ENCODE measurements at places on chromosomes 12 and 14.

DNA sequence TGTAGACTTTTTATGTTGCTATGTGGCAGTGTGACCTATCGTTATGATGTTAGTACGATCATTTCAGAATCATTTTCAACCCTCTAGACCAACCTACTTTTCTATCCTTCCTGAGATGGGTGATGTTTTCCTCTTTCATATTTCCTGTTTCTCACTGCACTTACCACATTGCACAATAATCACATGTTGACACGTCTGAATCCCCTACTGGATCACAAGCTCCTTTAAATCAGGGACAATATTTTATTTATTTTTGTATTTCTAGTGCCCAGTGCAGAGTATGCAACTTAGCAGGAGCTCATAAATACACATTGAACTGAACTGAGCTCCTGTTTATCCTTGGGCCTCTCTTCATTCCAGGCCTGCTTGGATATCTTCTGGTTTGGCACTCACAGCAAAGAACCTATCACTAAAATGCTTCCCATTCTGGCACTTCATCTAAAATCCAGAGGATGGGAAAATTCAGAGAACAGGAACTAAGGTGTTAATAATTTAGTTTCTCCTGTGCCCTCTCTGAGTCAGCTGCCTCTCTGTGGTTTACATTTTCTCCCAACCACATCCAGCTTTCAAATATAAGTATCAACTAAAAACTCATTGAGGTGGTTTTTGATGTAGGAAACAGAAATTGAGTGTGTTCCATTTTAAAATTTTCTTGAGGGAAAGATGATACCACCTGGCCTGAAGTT lies 69.4 kb upstream of the DYRK2 start:
- no peak for DNase-seq

GRCh38 chr12:49322367-49322707 lies 718 bp upstream of the TROAP start:
- no peak for DNase-seq

DNA sequence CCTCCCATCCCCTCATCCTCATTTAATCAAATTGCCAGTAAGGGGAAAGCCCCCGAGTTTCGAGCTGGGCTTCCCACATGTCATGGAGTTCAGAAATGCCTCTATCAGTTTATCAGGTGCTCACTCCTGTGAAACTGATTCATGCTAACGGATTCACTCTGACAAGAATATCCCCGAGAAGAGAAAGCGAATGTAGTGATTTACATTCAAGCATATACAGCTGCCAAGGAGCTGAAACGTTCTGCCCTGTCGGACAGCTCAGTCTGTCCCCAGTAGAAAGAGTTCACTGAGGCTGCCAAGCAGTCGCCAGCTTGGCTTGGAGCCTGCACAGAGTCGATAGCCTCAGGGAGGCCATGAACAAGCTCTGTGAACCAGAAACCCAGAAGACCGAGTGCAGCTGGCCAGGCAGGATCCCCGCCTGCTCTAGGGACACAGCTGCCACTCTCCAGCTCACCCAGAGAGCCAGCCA lies 88.4 kb downstream of the TMCC3 start:
- no peak for DNase-seq

GRCh38 chr14:33475623-33476022 lies 475.3 kb downstream of the EGLN3 start:
- DNase-seq = no peak

DNA sequence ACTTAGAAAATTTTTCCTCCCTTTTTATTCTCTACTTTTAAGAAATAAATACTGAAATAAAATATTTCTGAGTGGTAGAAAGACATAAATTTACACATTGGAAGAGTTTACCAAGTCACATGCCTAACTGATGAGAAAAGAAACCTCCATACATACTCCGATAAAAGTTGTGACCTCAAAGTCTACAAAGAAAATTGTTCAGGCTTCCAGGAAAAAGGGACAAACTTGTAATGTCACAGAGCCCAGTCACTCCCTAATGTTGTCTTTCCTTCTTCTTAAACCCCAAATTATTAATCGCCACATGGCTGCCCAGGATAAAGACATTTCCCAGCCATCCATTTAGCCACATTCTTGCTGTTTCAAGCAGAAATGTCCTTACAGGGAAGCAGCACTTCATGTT lies 455.3 kb downstream of the MDGA2 start:
- DNase-seq = no peak

DNA sequence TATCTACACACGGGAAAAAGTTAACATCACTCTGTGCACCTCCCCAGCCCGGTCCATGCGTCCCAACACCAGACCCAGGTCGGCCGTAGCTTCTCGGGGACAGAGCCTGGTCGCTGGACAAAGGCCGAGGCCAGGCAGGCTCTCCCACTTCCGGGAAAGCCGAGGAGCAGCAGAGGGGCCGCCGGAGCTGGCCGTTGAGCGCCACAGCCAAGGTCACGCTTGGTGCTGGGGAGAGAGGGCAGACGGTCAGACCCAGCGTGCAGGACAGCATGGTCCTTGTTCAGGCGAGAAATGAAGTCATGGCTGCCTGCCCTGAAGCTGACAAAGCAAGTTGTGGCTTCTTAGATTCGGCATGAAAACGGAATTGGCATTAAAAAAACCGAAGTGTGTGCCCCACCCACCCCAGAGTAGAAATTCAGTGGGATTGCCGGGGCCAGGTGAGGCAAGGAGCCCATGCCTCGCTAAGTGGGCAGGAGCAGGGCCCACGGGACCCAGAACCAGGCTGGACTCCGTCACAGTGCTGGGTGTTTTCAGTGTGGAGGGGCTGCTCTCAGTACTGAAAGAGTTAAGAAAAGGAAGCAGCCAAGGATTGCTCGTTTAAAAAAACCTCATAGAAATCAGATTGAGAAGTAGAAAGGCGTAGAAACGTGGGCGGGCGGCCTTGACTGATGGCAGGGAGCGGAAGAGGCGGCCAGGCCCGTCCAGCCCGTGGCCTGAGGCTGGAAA lies 4.3 kb downstream of the ARL6IP4 start:
- no peak for DNase-seq

GRCh38 chr14:99737956-99738667 lies 54.0 kb downstream of the CYP46A1 start:
- DNase-seq = no peak

DNA sequence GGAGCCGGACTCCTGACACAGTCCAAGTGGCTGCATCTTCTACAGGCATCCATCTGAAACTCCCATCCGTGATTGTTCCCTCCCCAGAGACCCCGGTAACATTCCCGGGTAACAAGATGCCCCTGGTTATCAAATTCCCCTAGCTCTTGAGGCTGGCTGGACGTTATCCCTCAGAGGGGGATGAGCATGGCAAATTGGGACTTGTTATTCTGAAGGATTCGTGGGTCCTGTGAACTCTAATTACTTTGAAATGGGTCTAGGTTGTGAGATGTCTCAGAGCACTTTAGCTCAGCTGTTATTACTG lies 642 bp upstream of the PAN2 start:
- DNase-seq = no peak

DNA sequence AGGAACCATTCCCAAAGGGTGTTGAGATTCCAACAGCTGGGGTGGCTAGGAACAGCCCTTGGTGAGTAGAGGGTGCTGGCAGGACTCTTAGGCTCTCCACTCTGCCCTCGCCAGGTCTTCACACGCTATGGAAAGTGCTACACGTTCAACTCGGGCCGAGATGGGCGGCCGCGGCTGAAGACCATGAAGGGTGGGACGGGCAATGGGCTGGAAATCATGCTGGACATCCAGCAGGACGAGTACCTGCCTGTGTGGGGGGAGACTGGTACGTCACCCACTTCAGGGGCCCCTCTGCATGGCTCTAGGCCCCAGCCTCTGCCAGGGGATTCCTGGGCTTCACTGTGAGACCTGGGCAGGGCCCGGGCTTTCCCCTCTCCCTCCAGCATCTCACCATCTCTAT lies 8.0 kb upstream of the SMARCD1 start:
- no peak for DNase-seq

DNA sequence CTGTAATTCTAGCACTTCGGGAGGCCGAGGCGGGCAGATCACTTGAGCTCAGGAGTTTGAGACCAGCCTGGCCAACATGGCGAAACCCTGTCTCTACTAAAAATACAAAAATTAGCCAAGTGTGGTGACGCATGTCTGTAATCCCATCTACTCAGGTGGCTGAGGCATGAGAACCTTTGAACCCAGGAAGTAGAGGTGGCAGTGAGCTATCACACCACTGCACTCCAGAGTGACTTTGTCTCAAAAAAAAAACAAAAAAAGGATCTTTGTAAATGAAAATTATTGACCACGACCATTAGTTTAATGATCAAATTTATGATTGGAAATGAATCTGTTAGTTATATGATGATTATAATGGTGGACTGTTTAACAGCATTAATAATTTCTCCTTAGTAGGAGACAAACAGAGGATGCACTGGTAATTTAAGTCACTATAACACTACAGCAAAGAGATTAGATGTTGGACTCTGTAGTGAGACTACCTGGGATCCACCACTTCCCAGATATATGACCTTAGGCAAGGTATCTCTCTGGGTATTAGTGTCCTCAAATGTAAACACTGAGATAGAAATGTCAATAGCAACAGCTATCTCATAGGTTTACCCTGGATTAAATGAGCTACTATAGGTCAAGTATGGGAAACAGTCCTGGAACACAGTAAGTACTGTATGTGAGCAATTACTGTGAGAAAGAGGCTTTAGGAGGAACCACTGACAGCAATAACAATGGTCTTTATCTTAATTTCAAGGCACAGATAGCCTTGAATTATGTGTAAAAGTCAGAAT lies 214.7 kb downstream of the NOVA1 start:
- DNase-seq = no peak

- DNase-seq = no peak
These were observed 6.8 kb downstream of the FAM161B start for GRCh38 chr14:73943083-73943482.

- DNase-seq = no peak
These were observed 151.6 kb upstream of the SYT1 start for GRCh38 chr12:78712834-78713481.

DNA sequence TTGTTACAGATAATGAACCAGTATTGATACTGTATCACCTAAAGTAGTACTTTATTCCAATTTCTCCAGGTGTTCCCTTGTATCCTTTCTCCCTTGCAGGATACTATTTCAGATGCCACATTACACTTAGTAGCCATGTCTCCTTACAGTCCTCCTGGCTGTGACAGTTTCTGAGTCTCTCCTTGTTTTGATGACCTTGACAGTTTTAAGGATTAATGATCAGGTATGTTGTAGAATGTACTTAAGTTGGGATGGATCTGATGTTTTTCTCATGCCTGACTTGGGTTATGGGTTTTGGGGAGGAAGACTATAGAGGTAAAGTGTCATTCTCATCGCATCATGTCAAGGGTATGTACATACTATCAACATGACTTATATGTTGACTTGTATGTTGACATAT lies 193.6 kb downstream of the ADGRD1 start:
- no peak for DNase-seq

DNA sequence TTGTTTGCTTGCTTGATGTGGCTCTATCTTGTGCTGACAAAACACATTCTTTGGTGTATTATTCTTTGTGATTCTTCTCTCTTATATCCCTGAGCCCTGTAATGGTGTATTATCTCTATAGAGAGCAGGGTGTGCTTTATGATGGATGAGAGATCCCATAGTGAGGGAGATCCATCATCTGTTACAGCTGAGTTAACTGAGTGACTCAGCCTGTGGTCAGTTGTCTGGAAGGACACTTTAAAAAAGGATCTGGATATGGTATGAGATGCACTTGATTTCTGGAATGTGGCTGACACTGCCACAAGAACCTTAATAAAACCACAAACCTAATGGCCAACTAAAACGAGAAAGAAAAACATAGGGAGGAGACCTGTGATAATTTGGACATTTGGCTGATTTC lies 461.4 kb upstream of the SYT1 start:
- DNase-seq = no peak
